ENCODE measurements at places on chromosomes 13 and 19.

GRCh38 chr19:15508035-15508710 lies at the start of gene CYP4F22:
Gene CYP4F22 (plus strand): TSS chr19:15508525. CDS start chr19:15525337, 16,812 bp downstream.
- no peak for DNase-seq

DNA sequence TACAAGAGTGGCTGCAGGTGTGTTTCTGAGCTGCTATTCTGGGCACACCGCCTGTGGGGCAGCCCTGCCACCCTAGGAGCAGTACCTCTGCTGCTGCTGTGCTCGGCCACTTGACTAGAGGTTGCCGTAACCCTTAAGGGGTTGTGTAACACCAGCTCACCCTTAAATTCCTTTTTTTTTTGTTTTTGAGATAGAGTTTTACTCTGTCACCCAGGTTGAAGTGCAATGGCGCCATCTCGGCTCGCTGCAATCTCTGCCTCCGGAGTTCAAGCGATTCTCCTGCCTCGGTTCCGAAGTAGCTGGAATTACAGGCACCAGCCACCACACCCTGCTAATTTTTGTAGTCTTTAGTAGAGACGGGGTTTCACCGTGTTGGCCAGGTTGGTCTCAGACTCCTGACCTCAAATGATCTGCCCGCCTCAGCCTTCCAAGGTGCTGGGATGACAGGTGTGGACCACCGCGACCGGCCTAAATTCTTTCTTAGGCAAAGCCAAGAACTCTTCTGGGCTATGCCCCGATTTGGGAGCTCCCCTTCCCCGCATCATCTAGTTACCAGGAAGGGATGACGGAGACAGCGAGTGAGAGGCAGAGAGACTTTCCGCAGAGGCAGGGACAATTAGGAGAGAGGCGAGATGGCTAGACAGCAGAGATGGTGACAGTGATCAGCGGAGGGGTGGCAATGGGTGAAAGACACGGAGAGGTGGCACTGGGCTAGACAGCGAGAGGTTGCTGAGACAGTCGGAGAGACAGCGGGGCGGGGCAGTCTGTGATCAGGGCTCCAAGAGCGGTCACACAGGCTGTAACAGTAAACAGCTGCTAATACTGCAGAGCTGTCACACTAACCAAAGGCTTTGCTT lies 4.4 kb upstream of the LILRA5 start:
- DNase-seq, result no peak

- DNase-seq, result no peak
Measured at GRCh38 chr13:114065926-114066774, 66.3 kb downstream of the RASA3 start.

DNA sequence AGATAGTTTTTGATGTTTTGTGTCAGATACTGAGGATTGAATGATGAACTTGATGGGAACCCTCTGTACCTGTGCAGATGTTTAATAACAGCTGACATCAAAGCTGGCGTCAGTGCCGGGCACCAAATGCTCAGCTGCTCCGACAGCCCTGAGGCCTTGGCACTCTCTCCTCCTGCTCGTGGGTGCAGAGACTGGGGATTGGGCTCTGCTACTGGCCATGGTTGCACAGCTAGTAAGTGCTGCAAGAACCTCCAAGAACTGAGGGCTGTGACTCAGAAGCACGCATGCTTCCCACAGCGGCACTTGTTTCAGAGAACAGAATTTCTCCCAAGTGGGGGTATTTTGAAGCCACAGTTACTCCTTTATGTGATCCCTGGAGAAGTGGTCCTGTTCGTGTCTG lies 5.9 kb downstream of the LAMP1 start:
- no peak for DNase-seq

DNA sequence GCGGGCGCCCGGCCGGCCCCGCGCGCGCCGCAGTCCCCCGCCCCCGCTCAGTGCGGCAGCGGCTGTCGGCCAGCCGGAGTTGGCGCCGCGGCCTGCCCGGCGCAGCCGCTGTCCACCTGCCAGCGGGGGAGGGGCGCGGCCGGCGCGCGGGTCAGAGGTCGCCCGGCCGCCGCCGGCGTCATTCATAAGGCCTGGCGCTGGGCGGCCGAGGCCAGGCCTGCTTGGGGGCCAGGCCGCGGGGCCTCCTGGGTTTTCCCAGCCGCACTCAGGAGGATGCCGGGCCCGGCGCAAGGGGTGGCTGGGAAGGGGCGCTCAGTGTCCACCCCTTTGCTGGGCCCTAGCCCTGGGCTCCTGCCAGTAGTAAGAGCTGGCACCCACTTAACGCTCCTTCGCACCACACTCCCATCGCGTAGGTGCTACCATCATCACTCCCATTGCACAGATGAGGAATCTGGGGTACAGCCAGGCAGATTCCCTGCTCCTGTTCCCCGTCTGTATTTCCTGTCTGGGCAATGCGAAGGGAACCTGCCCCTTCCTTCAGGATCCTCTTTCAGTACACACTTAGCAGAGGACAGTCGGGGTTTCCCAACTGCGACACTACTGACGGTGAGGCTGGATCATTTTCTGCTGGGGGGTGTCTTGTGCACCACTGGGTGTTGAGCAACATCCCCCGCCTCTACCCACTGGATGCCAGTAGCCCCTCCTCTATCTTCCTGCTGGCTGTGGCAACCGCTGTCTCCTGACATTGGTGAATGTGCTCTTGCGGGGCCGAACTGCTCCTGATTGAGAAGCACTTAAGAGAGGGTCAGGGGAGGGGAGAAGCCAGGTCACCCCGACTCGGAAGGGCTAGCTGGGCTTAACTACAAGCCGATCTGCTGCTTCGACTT lies 846 bp upstream of the PRKACA start:
- DNase-seq, result no peak

DNA sequence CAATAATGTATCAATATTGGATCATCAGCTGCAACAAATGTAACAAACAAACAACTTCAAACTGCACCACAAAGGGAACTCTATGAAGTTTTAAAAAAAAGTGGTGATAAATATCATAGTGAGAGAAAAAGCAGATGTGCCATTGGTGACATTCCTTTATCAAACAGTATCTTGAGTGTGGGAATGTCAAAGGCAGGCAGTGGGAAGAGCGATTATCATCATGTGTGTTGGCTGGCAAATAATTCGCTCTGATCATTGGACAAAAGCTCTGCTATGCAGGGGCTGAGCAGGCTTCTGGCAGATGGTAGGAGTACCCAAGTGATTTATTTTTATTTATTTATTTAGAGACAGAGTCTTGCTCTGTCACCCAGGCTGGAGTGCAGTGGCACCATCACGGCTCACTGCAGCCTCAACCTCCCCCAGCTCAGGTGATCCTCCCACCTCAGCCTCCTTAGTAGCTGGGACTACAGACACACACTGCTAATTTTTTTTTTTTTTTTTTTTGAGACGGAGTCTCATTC lies 55.9 kb upstream of the RANBP3 start:
- no peak for DNase-seq

DNA sequence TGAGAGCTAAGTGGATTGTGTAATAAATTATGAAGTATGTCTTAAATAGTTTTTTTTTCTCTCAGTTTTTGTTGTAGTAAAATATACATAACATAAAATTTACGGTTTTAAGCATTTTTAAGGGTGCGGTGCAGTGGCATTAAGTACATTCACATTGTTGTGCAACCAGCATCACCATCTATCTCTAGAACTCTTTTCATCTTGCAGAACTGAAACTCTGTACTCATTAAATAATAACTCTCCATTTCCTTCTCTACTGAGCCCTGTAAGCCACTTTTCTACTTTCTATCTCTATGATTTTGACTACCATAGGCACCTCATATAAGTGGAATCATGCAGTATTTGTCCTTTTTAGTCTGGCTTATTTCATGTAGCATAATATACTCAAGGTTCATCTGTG lies 87.1 kb downstream of the GJA3 start:
- no peak for DNase-seq

DNA sequence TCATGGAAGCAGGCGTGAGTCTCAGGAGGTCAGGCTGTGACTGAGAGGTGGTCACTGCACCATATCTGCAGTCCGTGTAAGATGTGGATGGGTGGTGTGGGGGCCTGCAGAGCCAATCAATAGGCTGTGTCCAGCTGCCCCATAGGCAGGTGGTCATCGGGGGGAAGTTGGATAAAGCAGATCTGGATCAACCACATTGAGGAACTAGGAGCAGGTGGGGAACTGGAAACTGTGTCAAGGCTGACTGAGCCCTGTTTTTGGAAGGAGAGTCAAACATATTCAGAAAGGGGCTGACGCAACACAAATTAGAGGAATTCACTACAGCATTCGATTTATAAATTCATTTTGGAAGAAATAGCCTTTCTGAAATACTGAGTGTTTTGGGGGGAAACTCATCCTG lies 15.0 kb downstream of the CLEC4M start:
- no peak for DNase-seq

GRCh38 chr19:41442473-41443355 lies at the start of gene ERICH4:
Gene ERICH4 (plus strand): TSS chr19:41443156. CDS start chr19:41443170, 14 bp downstream.
- DNase-seq, result no peak

DNA sequence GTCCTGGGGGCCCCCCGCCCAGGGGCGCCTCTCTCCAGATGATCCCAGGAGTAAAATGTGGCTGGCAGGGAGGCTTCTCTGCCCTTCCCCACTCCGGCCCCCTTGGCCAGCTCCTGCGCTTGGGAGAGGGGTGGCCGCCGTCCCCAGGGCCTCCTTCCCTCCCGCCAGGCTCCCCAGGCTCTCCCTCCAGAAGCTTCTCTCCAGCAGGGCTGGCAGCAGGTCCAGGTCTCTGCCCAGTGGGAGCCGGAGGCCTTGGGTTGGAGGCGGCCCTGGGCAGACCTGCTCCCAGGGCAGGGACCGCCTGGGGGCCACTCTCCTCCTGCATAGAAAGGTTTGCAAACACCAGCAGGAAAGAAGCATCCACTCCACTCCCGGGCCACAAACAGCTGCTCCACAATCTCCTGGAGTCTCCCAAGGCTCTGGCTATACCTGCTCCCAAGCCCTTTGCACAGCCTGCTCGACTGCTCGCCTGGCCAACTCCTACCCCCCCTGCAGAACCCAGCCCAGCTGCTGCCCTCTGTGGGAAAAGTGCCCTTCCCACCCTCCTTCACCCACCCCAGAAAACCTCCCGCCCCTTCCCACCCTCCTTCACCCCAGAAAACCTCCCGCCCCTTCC lies 26.0 kb downstream of the SBNO2 start:
- no peak for DNase-seq

DNA sequence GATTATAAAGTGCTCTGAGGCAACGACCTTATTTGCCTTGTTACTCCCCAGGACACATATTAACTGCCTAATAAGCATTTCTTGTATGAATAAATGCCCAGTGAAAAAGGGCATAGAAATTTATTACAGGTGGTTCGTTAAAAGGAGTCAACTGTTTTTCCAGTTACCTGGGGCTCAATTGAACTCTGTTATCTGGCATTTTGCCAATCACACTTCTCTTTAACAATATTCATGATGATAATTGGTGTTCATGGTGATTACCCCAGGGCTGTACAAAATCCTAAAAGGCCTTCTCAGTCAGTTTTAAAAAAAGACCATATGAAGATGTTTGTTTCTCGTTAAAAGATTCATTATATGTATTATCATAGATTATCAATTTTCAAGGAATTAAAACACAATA lies 57.1 kb downstream of the KL start:
- DNase-seq, result no peak

GRCh38 chr13:107817647-107818287 lies 397.6 kb downstream of the LIG4 start:
- no peak for DNase-seq

GRCh38 chr19:16338470-16339360 lies 14.1 kb downstream of the KLF2 start:
- no peak for DNase-seq
